GM23248 (cell line): ENCODE measurements at places on chromosomes 2 and 18. TPM values are rescaled to one million over a fixed set of nuclear protein-coding genes. Genes with fewer than 3 reads are reported as not detected.

The ARHGEF4 gene
- 7.4 and 9.6 TPM in 2 replicates for polyA plus RNA-seq

The ERICH2 gene
- not detected in 2 replicates for polyA plus RNA-seq

The ATG16L1 gene
- 16.2 and 16.7 TPM in 2 replicates for polyA plus RNA-seq

- no peak for DNase-seq
These were observed 279.7 kb downstream of the SRBD1 start for GRCh38 chr2:45331410-45331786.

DNA sequence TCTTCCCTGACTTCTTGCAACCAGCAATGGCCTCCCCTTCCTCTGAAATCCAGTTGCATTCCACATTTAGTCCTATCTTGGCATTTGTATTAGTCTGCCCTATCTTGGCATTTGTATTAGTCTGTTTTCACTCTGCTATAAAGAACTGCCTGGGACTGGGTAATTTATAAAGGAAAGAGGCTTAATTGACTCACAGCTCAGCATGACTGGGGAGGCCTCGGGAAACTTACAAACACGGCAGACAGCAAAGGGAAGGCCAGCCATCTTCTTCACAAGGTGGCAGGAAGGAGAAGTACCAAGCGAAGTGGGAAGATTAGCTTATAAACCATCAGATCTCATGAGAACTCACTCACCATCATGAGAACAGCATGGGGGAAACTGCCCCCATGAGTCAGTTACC is 234.5 kb upstream of the COPS8 start:
- no peak for DNase-seq

DNA sequence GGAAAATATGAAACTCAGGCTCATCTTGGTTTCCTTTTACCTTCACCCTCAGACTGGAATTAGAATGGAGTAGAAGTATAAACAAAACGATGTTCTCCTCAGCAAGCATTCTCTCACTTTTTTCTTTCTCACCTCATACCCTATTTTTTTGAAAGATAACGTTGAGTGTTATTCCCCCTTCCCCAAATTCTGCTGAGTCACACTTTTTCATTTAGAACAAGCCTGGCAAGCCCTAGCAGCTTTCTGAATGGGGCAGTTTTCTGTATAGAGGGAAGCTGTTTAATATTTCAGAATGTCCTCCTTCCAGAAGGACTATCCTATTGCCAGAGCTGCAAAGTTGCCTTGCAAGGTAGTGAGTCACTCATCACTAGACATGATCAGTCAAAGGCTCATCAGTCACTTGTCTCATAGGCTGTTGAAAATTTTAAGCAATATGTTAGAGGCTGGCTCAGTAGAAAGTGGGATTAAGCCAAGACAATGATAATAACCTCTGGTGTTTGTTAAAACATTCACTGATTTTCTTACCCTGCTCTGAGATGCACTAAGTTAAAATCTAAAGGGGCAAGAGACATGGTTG is 416.1 kb downstream of the RNF144A start:
- no peak for DNase-seq

DNA sequence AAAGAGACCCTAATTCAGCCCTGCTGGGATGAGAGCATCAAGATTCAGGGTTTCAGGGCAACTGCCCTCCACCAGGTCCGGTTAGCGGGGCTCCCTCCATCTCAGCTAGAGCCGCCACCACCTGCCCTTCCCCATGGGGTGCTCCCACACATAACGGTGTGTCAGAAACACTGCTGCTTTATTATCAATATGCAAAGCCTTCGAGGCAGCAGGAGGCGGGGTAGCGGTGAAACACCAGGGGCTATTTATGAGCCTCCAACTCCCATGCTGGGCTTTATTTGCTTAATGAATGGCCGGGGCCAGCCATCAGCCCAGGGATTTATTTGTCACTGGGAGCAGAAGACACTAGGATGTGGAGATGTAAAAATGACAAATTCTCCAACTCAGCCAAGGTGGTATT is 109.8 kb downstream of the GALNT14 start:
- no peak for DNase-seq

GRCh38 chr2:27807476-27807875 is 36.0 kb downstream of the MRPL33 start:
- DNase-seq: peak; percentile 49

The CDK5R2 gene
- not detected in 2 replicates for polyA plus RNA-seq

GRCh38 chr2:190947711-190948251 is 66.2 kb downstream of the STAT1 start:
- peak; percentile 80 for DNase-seq

DNA sequence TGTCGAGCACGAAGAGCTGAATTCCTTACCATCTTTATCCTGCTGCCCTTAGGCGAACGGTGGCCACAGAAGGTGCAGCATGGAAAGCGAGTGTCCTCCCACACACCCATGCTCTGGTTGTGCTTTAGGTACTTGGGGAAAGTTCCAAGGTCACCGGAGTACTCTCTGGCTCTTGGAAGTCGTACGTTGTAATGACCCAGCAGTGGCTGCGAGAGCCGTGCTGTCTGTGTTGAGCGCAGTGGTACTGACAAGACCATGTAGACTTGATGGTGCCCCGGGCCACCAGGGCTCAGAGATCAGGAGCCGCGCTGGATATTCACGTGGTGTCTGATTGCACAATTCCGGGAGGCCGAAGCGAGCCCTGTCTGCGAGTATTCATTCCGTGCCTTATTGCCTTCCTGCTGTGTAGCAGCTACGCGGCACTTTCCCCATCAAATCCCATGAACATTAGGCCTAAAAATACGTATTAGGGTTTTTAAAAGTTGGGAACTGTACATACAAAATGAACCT is 222.0 kb downstream of the ZNF516 start:
- DNase-seq: no peak

- DNase-seq: no peak
These were observed 134.6 kb downstream of the DHRS9 start for GRCh38 chr2:169203952-169204351.

- no peak for DNase-seq
These were observed 227.3 kb upstream of the RAB6C start for GRCh38 chr2:129752176-129752575.

DNA sequence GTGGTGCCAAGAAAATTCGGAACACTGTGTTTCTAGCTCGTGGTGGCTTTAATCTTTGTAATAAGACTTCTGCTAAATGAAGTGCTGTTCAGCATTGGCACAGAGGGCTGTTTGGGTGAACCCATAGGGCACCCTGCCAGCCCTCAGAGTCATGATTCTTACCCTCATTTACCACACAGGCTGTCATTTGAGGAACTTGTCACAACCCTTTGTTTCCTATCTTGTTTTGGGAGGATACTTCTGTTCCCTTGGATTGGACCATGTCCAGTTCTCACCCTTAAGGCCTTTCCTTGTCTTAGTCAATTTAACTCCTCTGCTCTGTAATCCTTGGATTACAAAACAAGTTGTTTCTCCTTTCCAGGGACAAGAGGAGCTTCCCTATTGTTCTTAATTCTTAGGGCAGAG is 225.7 kb downstream of the MTX2 start:
- DNase-seq: peak; percentile 54

DNA sequence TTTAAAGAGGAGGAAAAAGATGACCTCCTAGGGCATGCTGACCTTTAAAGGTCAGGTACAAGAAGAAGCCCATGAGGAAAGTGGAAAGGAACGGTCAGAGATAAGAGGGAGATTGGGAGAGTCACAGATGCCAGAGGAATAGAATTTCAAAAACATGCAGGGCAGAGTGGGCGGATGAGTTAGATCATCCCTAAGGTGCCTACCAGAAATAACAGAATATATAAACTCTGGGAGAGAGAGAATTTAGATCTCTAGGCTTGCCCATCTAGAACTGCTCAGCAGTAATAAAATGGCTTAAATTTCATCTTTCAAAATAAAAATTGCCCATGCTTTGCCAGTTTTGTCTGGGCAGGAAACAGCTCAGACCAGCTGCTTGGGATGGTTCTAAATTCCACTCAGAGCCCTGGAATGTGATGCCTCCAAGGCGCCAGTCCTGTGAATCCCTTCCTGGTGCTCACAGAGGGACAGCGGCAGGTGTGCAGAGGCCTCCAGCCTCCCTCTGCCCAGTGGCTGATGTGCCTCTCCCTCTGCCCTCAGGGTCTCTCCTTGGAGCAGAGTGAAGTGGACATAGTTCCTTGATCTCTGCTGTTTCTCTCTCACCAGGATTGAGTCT is 130.9 kb downstream of the ANTXR1 start:
- peak; percentile 53 for DNase-seq

DNA sequence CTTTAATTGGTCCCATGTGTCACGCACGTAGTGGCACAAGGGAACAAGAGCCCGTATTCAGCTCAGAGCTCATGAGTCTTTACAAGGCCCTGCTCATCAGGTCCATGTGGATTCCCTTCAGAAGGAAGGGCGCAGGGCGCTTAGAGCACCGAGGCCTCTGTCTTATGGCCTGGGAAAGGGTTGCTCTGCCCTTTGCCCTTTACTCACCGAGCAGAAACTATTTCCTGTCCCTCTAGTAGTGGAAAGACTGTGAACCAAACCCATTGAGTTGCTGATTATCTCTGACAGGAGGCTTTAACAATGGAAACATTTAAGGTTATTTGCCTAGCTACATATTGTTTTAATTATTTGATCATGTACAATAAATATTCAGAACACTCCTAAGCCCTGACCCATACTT is 102.0 kb upstream of the ACAA2 start:
- DNase-seq: no peak

The CTIF gene
- polyA plus RNA-seq: 19.6 and 21.5 TPM in 2 replicates

The VIT gene
- 0.31 TPM in 1 of 2 replicates, not detected in the other for polyA plus RNA-seq

DNA sequence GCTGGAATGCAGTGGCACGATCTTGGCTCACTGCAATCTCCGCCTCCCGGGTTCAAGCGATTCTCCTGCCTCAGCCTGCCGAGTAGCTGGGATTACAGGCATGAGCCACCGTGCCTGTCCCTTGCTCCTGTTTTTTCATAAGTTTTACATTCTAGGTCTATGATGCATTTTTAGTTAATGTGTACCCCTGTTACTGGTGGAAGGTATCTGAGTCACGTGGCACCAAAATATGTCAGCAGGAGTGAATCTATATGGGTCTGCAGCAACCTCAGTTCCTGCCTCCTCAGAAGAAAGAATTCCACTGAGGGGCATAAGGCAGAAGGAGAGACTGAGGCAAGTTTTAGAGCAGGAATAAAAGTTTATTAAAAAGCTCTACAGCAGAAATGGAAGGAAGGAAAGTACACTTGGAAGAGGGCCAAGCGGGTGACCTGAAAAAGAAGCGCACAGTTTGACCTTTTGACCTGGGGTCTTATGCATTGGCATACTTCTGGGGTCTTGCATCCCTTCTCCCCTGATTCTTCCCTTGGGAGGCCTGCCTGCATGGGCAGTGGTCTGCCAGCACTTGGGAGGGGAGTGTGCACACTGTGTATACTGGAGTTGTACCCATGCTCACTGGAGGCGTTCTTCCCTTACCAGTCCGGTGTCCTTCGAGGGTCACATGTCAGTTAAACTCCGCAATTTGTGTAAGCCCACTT is 1.1 kb upstream of the MFSD2B start:
- DNase-seq: no peak

GRCh38 chr2:55025627-55026026 is 24.6 kb downstream of the RTN4 start:
- DNase-seq: no peak

GRCh38 chr2:223925106-223925505 is 20.0 kb downstream of the WDFY1 start:
- peak; percentile 39 for DNase-seq

- DNase-seq: no peak
These were observed 140.6 kb downstream of the PID1 start for GRCh38 chr2:229130522-229130921.

DNA sequence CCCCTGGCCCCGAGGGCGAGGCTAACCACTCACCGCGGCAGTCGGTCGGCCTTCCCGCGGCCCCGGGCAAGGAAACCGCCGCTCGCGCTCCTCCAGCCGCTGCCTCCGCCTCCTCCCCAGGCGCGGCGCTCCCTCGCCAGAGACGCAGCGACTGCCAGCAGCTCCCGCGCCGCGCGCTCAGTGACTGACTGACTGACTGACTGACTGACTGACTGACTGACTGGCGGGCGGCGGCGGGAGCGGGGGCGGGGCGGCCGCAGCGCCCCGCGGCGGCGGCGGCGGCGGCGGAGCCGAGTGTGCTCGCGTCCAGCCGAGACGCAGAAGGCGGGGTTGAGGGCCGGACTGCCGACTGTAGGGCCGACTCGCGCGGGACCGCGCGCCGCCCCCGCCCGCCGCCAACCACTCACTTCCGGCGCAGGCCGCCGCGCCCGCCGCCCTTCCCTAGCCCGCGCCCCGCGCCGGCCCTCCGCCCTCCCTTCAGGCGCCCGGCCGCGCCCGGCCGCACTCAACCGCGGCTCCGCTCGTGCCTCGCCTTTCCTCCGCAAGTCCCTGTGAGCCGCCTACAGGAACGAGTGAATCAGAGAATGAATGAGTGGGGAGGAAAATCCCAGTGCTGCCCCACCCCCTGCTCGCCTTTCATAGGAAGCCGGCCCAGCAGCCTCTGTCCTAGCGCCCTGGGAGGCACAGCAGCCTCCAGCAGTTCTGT is at the start of gene RAPH1:
Gene RAPH1 (minus strand): TSS at position 224 of the 706 bp plus-strand sequence. CDS start 39,948 bp downstream, outside the sequence.
- DNase-seq: peak; percentile 97

The OTX1 gene
- not detected in 2 replicates for polyA plus RNA-seq

DNA sequence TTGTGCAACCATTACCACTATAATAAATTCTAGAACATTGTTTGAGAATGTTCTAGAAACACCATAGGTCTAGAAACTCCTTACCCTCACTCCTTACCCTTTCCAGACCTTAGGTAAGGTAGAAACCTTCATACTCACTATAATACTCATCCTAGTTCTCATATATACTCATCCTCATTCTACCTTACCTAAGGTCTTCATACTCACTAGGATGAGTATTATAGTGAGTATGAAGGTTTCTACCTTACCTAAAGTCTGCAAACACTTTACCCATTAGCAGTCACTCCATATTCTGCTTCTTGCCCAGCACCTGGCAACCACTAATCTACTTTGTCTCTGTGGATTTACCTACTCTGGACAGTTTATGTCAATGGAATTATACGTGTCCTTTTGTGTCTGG is 75.0 kb downstream of the TMEM185B start:
- no peak for DNase-seq

- no peak for DNase-seq
These were observed 73.2 kb downstream of the TGFA start for GRCh38 chr2:70480468-70480867.

The MREG gene
- 1.8 and 2.5 TPM in 2 replicates for polyA plus RNA-seq

The CKAP2L gene
- polyA plus RNA-seq: 9.0 and 10.9 TPM in 2 replicates

DNA sequence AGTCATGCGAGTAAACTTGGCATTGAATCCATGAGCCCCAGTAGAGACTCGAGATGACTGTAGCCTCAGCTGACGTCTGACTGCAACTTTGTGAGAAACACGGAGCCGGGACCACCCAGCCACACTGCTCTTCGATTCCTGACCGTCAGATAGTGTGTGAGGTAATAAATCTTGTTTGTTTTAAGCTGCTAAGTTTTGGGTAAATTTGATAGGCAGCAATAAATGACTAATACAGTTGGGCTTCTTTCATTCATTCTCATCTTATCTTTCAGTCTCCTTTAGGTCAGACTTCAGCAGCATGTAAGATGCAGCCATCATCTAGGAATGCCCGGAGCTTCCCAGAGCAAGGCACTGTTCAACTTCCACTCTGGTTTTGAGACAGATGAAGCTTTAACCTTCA is 8.0 kb upstream of the KLHL29 start:
- DNase-seq: no peak

The TYW5 gene
- polyA plus RNA-seq: 7.0 TPM in 2 replicates
